Myocyte (in vitro differentiated cells): ENCODE measurements at places on chromosomes 2 and 18. TPM values are rescaled to one million over a fixed set of nuclear protein-coding genes. Genes with fewer than 3 reads are reported as not detected.
A peak's percentile ranks its signal among the peaks of the same experiment; 100 is the strongest.

DNA sequence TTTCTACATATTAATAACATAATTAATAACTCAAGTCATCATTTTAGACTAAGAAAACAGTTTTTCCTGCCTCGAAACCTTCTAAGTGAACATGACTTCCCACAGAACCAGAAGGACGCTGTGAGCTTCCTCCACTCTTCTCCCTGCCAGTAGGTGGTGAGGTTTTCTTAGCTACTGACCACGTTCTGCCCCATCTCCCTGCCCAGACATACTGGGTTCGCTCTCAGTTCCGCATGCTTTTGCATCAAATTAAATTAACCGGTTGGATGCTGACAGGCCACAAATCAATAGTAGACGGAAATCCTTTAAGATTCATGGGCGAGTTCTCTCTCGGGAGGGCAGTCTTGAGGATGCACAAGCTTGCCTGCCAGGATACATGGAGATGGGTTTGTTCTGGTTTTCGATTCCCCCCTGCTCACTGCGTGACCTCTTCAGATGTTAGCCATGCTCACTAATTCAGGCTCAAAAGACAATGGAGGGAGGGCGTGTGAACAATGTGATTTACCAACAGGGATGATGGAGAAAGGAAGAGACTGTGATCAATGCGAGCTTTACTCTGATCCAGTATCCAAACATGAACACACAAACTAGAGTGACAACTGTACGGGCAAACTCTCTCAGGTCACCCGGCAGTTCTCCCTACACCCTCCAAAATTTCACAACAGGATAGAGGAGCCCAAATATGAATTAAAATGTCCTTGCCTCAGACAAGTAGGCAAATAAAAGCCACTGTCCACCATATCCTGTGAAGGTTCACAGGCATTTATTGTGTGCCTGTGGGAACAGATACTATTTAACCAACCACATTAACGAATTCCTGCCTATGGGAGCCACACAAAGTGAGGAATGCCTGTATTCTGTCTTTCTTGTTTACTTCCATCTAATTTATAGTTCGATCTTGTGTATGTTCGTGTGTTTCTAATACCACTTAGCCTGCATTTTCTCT, 375.7 kb downstream of the EIPR1 start:
- DNase-seq: peak; percentile 27

UGT1A3 gene
- total RNA-seq: not detected in 2 replicates

CPLX4 gene
- total RNA-seq: not detected in 2 replicates

GRCh38 chr2:187493877-187494568, 46.0 kb upstream of the CALCRL start:
- DNase-seq: no peak

GRCh38 chr18:59560556-59560955, 136.7 kb downstream of the CCBE1 start:
- no peak for DNase-seq

- no peak for DNase-seq
Measured at GRCh38 chr2:238886453-238887094, 38.7 kb downstream of the TWIST2 start.

DNA sequence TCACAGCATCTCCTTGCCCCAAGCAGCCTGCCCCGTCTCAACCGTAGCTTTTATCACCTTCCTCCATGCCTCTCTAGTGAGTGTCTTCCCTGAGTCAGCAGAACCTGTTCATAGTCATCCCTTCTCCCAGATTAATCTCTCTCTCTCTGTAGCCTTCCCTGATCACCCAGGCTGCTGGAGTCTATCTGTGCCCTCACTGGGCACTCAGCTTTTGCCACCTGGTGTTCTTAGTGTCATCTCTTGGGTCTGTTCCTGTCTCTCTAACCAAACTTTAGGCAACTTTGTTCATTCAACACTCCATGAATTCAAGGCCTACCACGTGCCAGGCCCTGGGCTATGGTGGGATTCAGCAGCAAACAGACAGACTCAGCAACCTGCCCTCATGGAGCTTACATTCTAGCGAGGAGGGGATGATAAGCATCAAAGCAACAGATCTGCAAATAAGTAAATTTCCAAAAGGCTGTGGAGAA, 159.1 kb downstream of the SMAD7 start:
- no peak for DNase-seq

DNA sequence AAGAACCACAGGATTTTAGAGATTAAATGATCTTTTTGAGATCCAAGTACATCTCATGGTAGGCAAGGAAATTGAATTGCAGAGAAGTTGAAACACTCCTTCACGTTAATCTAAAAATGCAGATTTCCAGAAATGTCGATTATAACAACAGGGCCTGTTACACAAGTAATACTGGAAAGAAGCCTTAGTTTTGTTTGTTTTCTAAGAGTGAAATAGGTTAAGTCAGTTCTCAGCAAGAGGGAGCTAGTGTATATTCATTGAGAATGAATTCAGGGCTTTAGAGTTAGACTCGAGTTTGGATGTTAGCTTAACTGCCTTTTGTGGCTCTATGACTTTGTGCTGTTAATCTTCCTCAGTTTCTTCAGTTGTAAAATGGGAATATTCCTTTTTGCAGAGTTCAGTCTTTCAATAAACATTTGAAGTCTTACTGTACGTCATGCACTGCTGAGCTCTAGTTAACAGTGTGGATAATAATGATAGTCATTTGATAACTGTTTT, 926 bp downstream of the NDUFV2 start:
- peak; percentile 39 for DNase-seq

IKZF2 gene
- total RNA-seq: 4.5 and 4.9 TPM in 2 replicates

- no peak for DNase-seq
Measured at GRCh38 chr18:60668583-60668982, 296.0 kb upstream of the MC4R start.

- DNase-seq: no peak
Measured at GRCh38 chr2:48138898-48139297, 232.6 kb upstream of the FBXO11 start.

GRCh38 chr18:63837590-63837989, 49.9 kb upstream of the SERPINB2 start:
- DNase-seq: no peak

SPDYA gene
- 1.3 TPM in 1 of 2 replicates, not detected in the other for total RNA-seq

GRCh38 chr2:156333274-156333950, 891 bp upstream of the NR4A2 start:
- no peak for DNase-seq

DNA sequence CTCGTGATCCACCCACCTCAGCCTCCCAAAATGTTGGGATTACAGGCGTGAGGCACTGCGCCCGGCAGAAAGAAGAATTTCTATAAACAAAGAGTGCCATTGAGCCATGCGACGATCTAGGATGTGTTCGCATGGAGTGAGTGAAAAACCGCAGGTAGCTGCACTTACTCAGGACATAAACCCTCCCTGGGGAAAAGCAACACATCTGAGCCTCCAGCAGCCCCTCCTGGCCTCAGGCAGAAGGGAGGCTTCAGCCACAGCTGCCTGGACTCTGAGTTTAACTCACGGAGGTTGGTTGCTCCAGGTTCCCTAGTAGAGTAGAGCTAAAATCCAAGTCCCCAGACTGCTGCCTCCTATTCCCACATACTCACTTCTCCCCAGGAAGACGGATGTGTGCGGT, 11.3 kb upstream of the STK25 start:
- DNase-seq: no peak

- no peak for DNase-seq
Measured at GRCh38 chr2:212882626-212883025, 268.8 kb downstream of the IKZF2 start.
